ENCODE measurements at places on chromosomes 3 and 15. TPM values are rescaled to one million over a fixed set of nuclear protein-coding genes. Genes with fewer than 3 reads are reported as not detected.

The DUOXA2 gene
- total RNA-seq = not detected

DNA sequence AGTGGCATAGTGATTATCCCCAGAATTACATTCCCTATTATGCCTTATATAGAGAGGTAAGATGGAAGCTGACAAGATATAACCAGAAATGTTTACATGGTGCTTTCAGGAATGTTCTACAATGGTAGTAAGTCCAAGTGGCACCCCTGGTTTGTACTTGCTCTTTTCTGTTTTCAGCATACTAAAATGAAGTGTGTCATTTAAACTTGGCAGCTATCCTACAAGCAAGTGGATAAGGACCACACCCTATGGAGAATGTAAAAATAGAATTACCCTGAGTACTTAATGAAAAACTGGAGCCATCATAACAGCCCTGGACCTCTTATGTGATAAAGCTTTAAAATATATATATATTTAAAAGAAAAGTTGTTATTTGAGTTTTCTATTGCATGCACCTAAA lies 1012.7 kb upstream of the CADM2 start:
- H3K4me3 ChIP-seq = no peak overlapping the region
- no peaks in the 10 kb centered on the region for H3K4me1 ChIP-seq
- H3K27ac ChIP-seq = no peak overlapping the region

DNA sequence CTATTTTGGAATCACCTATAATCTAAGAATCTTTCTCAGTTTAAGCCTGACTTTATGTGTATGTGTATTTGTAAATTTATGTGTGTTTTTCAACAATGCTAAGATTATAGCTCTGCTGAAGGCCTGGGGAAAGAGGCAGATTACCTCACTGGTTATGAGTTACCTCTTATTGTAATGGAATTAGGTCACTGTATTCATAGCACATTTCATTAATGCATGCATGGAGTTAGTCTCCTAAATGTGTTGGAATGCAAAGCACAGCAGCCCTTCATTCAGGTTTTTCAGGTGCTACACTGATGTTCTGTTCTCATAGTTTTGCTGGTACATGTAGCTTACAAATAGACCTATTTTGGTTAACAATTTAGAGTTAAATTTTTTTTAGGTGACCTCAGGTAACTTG lies 9.5 kb downstream of the GPR87 start:
- H3K36me3 ChIP-seq = no peaks in the 10 kb centered on the region
- H3K4me3 ChIP-seq = no peak overlapping the region
- peaks cover 7% of the 10 kb centered on the region for H3K4me1 ChIP-seq

DNA sequence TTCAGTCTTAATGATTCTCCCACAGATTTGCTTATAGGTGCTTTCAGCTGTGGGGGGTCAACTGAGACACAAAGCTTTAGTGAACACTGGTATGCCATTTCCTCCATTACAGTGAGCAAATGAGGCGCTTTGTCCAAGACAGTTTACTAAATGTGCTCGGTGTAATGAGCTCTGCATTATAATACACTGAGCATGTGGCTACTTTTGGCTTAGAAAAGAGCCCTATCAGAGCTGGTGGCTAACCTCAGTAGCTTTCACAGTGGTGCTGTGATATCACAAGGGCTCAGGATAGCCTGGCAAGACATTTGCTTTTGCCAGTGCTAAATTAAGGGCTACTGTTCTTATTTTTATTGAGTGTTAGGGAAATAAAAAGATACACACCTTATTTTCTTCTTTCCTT lies 749.7 kb upstream of the ARPP21 start:
- no peaks in the 10 kb centered on the region for H3K36me3 ChIP-seq
- no peaks in the 10 kb centered on the region for H3K27me3 ChIP-seq
- H3K4me1 ChIP-seq = no peaks in the 10 kb centered on the region
- no peak for DNase-seq
- no peak overlapping the region for H3K27ac ChIP-seq

DNA sequence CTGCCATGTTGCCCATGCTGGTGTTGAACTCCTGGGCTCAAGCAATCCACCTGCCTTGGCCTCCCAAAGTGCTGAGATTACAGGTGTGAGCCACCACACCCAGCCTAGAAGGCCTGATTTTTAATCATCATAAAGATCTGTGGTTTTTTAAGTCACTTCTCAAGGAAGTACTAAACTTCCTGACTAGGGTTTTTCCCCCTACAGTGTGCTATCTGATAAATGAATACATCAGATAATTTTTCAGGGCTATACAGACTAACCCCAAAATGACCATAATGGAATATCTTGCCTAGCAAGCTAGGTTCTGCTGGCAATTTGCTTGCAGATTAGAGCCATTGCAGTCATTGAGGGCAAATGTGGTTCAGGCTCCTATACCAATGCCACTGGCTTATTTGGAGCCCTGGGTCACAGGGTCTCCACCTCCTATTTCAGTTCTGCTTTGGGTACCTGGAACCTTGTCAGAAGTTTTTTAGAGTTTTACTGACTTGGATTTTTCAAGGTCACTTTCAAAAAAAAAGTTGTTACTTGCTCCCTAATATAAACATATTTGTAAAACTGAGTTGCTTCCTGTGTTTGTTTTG lies 80.8 kb downstream of the SLC49A4 start:
- H3K4me1 ChIP-seq = no peaks in the 10 kb centered on the region
- H3K27me3 ChIP-seq = no peaks in the 10 kb centered on the region
- no peak overlapping the region for H3K4me3 ChIP-seq
- H3K27ac ChIP-seq = no peak overlapping the region
- DNase-seq = no peak

GRCh38 chr15:85116925-85117646 lies 135.4 kb downstream of the PDE8A start:
- H3K27me3 ChIP-seq = no peaks in the 10 kb centered on the region
- no peak overlapping the region for H3K27ac ChIP-seq
- H3K4me3 ChIP-seq = no peak overlapping the region
- no peak for DNase-seq
- H3K4me1 ChIP-seq = no peaks in the 10 kb centered on the region

- H3K27me3 ChIP-seq = no peaks in the 10 kb centered on the region
- no peak overlapping the region for H3K4me3 ChIP-seq
- no peaks in the 10 kb centered on the region for H3K4me1 ChIP-seq
- DNase-seq = no peak
- no peaks in the 10 kb centered on the region for H3K36me3 ChIP-seq
These were observed 230.5 kb downstream of the NFKBIZ start for GRCh38 chr3:102079809-102080197.

DNA sequence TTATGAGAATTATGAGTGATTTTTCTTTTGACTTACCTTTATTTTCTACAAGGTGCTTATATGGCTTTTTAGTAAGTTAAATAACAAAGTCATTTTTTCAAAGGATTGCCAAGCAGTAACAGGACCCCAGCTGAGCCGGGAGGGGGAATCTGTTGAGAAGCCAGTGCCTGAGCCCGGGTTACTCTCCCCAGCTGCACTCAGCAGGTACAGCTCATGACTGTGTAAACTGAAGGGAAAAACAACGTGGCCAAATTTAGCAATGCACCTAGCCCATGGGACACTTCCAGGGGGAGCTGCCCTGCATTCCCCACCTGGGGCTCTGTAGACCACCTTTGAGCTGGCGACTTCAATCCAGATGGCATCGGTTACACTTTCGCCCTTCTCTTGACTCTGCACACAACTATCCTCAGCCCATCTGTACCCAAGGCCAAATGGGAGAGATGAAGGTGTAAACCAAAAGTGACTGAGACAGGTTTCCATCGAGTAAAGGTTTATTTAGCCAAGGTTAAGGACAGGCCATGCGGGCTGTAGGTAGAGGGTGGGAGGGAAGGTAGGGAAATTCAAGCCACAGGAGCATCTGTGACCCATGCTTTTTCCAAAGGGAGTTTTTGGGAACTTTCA lies 18.2 kb upstream of the HCN4 start:
- no peak overlapping the region for H3K27ac ChIP-seq
- H3K27me3 ChIP-seq = no peaks in the 10 kb centered on the region

DNA sequence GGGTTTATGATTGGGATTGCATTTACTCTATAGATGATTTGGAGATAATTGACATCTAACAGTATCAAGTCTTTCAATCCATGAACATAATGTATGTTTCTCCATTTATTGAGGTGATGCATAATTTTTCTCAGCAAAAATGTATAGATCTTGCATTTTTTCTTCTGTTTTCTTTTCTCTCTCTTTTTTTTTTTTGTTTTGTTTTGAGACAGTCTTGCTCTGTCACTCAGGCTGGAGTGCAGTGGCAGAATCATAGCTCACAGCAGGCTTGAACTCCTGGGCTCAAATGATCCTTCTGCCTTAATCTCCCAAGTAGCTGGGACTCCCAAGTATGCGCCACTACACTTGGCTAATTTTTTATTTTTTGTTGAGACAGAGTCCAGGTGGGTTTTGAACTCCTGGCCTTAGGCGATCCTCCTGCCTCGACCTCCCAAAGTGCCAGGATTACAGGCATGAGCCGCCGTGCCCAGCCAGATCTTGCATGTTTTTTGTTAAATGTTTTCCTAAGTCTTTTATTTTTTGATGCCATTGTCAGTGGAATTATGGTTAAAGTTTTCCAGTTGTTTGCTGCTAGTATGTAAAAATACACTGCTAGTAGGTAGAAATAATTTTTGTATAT lies 3.1 kb downstream of the LMLN start:
- H3K36me3 ChIP-seq = no peaks in the 10 kb centered on the region
- no peak overlapping the region for H3K27ac ChIP-seq
- H3K4me3 ChIP-seq = no peak overlapping the region
- peaks cover 25% of the 10 kb centered on the region for H3K4me1 ChIP-seq

- H3K4me3 ChIP-seq = no peak overlapping the region
- H3K27me3 ChIP-seq = no peaks in the 10 kb centered on the region
- H3K36me3 ChIP-seq = no peaks in the 10 kb centered on the region
- peaks cover 33% of the 10 kb centered on the region for H3K4me1 ChIP-seq
These were observed 155.3 kb downstream of the TBL1XR1 start for GRCh38 chr3:177041730-177042551.

The GP9 gene
- not detected for total RNA-seq

DNA sequence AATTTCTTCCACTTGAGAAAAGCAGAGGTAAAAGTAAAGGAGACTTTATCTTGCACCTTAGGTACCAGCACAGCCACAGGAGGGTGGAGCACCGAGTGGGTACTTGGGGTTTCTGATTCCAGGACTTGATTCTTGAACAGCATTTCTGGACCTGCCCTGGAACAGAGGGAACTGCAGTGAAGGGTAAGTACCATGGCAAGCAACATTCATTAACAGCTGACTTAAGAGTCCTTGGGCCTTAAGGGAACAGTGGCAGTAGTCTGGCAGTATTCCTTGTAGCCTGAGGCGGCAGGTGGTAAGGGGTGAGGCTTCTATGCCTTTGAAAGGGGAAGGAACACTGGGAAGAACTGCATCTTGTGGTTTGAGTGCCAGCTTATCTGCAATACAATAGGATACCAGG lies 551.9 kb downstream of the RSL24D1 start:
- no peak overlapping the region for H3K27ac ChIP-seq
- H3K4me3 ChIP-seq = no peak overlapping the region
- DNase-seq = no peak
- no peaks in the 10 kb centered on the region for H3K36me3 ChIP-seq

The MEGF11 gene
- total RNA-seq = not detected

- H3K4me3 ChIP-seq = no peak overlapping the region
- no peaks in the 10 kb centered on the region for H3K4me1 ChIP-seq
- H3K27me3 ChIP-seq = no peaks in the 10 kb centered on the region
- H3K27ac ChIP-seq = no peak overlapping the region
- no peaks in the 10 kb centered on the region for H3K36me3 ChIP-seq
These were observed 61.3 kb downstream of the UBE2E2 start for GRCh38 chr3:23264413-23264812.

- H3K27me3 ChIP-seq = no peaks in the 10 kb centered on the region
- H3K27ac ChIP-seq = no peak overlapping the region
- no peak overlapping the region for H3K4me3 ChIP-seq
- no peaks in the 10 kb centered on the region for H3K36me3 ChIP-seq
- no peak for DNase-seq
These were observed 8.3 kb upstream of the PRR20G start for GRCh38 chr3:127296166-127296565.

DNA sequence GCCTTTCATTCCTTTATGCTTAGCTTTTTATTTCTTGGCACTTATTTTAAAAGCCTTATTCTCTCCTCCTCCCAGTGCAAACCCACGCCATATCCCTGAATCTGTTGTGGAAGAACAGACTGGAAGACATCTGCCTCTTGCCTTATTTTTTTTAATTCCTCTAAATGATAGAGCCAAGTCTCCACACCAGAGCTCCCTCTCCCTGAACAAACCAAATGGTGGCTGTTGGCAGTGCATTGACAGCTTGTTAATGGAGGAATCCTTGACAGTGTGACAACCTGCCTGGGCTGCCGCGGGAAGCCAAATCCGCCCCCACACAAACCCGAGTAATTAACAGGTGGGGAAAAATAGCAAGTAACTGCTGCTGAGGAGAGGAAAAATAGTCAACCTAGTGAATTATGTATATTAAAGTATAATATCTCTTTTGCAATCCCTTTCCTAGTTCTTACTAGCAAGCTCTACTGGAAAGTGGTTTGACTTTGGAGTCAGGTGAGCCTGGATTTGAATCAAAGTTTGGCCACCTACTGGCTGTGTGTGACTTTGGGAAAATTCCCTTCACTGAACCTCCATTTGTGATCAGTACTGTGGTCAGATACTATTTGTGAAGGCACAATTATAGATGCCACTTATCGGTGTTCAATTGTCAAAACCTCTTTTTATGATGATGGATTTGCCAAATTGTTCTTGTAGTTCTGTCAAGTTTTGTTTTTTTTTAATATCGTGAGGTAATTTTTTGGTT lies 589.6 kb downstream of the PDCD6IP start:
- DNase-seq = no peak
- no peak overlapping the region for H3K4me3 ChIP-seq
- no peaks in the 10 kb centered on the region for H3K27me3 ChIP-seq
- H3K27ac ChIP-seq = no peak overlapping the region
